ENCODE measurements at places on chromosomes 3 and 15. TPM values are rescaled to one million over a fixed set of nuclear protein-coding genes. Genes with fewer than 3 reads are reported as not detected.

The NOX5 gene
- 0.91 TPM for total RNA-seq

The LRRC31 gene
- not detected for total RNA-seq

The HHATL gene
- total RNA-seq, result 0.52 TPM

The CCRL2 gene
- total RNA-seq, result not detected

The NRG4 gene
- total RNA-seq, result 1.0 TPM

The SLC12A1 gene
- total RNA-seq, result not detected

Measured in HCT116 (cell line).